ENCODE measurements at places on chromosomes 3 and 15. TPM values are rescaled to one million over a fixed set of nuclear protein-coding genes. Genes with fewer than 3 reads are reported as not detected.

Gene CDCP1
- total RNA-seq = 7.6 TPM

Gene CAPN3
- total RNA-seq = 1.1 TPM

Gene CCDC33
- not detected for total RNA-seq

Gene LMCD1
- total RNA-seq = 213 TPM

Gene TERB2
- total RNA-seq = not detected

Gene BTLA
- 0.36 TPM for total RNA-seq

Gene CYP19A1
- total RNA-seq = 2.2 TPM

Gene WDR72
- not detected for total RNA-seq

Gene TMEM207
- total RNA-seq = not detected

Gene LARP6
- total RNA-seq = 76.0 TPM

Gene KLHL40
- total RNA-seq = not detected

Gene GOLGA6D
- not detected for total RNA-seq

Gene RYR3
- total RNA-seq = not detected

Gene ANKRD63
- not detected for total RNA-seq

Gene VGLL3
- 242 TPM for total RNA-seq

Gene CEP63
- 42.4 TPM for total RNA-seq

Gene BNC1
- total RNA-seq = 3.3 TPM

Gene CD200R1
- total RNA-seq = under 0.01 TPM

Gene TMIE
- total RNA-seq = under 0.01 TPM

Gene PRTG
- total RNA-seq = 4.7 TPM

Gene SCN11A
- under 0.01 TPM for total RNA-seq

Gene GRK7
- total RNA-seq = not detected
